Melanocyte of skin (primary cell): ENCODE measurements at places on chromosomes 5 and 9. TPM values are rescaled to one million over a fixed set of nuclear protein-coding genes. Genes with fewer than 3 reads are reported as not detected.

Gene SNCAIP
- total RNA-seq: not detected in 2 replicates

Gene NTNG2
- total RNA-seq: 0.46 and 0.67 TPM in 2 replicates

Gene DHX29
- 25.5 and 32.7 TPM in 2 replicates for total RNA-seq

Gene CARD6
- total RNA-seq: 7.3 and 7.9 TPM in 2 replicates

Gene SNAPC3
- 30.6 and 48.7 TPM in 2 replicates for total RNA-seq

Gene OR1J2
- total RNA-seq: not detected in 2 replicates

Gene C5orf58
- total RNA-seq: 4.6 TPM in 1 of 2 replicates, not detected in the other

Gene MYMK
- not detected in 2 replicates for total RNA-seq

Gene CBY3
- total RNA-seq: 0.36 TPM in 1 of 2 replicates, not detected in the other

Gene VLDLR
- total RNA-seq: 26.5 and 41.1 TPM in 2 replicates

Gene ANKRD55
- total RNA-seq: not detected in 2 replicates

Gene ROPN1L
- total RNA-seq: 0.34 and 0.36 TPM in 2 replicates

Gene CSF1R
- 0.33 TPM in 1 of 2 replicates, not detected in the other for total RNA-seq

Gene C6
- not detected in 2 replicates for total RNA-seq

Gene CAMK4
- 0.46 and 1.00 TPM in 2 replicates for total RNA-seq

Gene LEAP2
- total RNA-seq: 0.36 TPM in 1 of 2 replicates, not detected in the other
